ENCODE measurements at places on chromosomes 3 and 15.

DNA sequence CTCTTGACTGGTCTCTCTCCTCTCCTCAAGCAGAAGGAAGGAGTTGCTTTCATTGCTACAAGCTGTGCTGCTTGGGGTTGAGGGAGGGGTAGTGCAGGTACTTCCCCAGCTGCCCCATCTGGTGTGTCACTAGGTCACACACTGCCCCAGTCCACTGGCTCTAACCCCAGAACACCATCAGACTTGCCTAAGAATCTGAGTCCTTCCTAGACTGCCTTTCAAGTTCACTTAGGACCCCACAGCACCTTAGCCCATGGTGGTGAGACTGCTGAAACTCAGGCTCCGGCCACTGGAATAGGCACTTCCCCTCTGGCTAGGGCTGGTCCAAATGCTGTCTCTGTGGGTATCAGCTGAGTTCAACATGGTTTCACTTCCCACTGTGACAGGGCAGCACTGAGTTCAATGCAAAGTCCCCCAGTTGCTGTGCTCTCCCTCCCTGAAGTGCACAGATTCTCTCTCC, 279.7 kb upstream of the GOLGA6L4 start:
- DNase-seq = no peak

DNA sequence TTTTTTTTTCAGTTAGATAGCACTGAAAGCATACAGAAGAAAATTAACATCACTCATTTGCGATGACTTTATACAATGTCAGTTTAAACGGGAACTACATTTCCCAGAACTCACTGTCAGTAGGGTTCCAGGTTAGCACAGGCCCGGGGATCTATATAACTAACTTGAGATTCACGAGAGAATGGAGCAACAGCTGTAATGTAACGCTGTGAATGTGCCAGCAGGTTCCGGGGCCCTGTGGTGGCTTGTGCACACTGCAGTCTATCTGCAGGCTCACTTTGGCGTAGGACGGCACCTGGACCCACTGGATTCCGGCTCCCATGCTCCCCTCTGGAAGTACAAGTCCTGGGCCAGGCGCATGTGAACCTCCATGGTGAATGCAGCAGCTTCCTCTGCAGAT, 19.4 kb downstream of the CCR1 start:
- no peak for DNase-seq

DNA sequence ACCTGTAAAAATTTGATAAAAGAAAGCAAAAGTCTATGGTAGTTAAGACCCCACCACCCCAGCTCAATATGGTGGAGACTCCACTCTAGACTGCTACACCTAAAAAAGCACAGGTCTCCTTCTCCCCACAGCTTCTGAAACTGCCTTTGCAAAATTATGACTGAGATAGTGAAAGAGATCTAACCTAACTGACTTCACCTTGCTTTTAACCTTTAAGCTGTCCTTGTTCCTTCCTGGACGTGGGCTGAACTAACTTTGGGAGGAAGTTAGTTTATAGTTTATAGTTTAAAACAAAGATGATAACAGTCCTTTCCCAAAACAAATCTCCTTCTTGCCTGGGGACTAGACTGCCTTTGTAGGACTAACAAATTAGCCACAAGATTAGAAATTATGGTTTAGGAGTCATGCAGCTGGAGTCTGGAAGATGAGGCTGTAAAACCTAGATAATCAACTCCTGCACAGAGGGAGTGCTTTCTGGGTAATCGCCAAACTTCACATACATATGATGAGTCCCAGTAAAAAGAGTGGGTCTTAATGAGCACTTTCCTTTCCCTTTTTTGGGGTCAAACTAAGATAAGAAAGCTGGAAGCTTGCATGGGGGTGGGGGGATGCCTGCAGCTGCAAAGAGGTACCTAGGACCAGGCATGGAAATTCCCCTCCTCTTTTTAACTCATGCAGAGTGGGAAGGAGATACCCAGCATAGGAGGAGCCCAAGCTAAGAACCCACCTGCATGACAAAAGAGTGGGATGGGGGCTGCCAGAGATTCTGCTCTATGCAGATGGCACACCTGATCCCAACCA, 17.5 kb downstream of the CCR8 start:
- DNase-seq = no peak

DNA sequence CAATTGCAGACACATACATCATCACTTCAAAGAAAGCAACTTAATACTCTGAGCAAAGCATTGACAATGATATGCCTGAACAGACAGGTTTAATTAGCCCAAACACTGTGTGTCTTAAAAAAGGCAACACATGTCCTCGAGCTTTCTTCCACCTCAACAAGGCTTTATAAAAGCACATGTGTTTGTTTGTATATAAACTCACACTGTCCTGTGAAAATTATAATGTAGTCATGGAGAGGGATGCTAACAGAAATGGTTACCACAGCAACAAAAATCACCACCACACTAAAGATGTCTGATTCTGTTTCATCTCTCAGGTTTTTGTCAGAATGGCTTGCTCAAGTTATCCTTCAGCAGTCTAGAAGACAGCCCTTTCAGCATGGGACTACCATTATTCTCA, 314.7 kb downstream of the MAGI1 start:
- no peak for DNase-seq

DNA sequence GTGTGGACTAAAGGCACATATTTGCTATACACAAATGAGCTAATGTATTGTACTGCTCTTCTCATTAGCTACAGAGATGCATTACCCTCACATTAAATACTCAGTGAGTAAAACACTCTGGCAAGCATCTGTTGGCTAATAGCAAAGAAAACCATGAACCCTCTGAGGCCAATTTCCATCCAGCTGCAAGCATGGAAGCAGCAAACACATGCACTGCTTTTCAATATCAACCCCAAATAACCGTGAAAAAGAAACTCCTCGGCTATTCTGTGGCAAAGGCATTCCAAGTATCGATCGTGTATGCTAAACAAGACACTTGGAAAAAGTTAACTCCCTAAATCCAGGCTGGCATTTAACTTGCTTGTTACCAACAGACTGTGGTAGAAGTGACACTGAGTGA, 67.0 kb downstream of the PEAK1 start:
- DNase-seq = no peak

GRCh38 chr3:139559541-139559940, 20.0 kb upstream of the RBP1 start:
- DNase-seq = no peak

DNA sequence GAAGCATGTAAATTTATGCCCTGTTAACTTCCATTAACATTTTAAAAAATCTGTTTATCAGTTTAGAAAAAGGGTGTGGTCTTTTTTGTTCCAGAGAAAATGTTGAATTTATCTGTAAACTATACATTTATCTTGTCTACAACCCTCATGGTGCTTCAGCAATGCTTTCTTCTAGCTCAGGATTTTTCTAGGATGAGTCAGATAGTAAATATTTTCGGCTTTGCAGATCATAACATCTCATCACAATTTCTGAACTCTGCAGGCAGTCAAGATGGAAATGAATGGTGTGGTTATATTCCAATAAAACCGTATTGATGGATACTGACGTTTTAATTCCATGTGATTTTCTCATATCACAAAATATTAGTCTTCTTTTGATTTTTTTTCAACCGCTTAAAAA, 70.5 kb upstream of the FOXB1 start:
- no peak for DNase-seq

DNA sequence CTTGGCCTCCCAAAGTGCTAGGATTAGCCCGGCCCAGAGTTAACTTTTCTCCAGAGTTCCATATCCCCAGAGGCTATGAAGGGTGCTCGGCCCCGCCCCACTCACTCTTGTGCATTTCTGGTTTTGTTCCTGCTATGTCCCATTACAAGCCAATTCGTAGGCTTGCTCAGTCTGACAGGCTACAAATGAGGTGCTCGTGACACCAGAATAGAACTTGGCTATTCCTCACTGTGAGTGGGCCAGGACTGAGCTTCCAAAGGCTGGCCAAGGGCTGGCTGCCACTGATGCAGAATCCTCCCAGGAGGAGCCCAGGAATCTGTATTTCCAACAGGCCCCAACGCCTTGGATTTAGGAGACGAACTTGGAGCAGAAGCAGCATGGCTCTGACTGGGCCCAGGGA, 282.7 kb upstream of the C2CD4B start:
- no peak for DNase-seq

DNA sequence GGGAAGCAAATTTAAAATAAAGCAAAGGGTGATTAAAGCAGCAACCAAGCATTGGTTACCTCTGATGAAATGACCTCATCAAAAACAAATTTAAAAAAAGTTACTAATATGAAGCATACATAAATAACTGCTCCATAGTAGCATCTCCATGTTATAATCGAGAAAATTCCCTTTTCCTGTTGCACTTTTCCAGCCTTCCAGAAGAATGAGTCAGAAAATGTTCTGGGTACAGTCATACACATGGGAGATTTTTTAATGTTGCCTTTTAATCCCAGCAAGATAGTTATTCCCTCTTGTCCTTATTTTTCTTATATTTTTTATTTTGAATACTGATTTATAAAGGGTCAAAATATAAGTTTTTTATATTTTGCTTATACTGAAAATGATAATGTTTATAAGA, 2.6 kb upstream of the TMCO5A start:
- DNase-seq = no peak

DNA sequence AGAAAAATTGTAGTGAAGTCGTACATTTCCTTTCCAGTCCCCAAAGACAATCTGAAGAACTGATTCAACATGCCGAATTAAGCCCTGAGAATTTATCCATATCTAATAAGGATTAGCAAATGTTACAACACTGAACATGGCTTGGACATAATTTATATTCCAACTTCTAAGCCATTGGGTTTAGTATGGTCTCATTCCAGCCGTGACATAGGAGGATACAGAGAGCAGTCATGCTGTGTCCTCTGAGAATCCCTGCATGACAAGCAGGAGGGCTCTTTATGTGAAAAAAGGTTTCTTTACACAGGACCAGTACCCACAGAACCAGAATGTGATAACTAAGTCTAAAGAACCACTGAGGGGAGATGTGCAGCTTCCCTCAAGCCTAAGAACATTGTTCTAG, 231.9 kb upstream of the WNT5A start:
- DNase-seq = no peak

DNA sequence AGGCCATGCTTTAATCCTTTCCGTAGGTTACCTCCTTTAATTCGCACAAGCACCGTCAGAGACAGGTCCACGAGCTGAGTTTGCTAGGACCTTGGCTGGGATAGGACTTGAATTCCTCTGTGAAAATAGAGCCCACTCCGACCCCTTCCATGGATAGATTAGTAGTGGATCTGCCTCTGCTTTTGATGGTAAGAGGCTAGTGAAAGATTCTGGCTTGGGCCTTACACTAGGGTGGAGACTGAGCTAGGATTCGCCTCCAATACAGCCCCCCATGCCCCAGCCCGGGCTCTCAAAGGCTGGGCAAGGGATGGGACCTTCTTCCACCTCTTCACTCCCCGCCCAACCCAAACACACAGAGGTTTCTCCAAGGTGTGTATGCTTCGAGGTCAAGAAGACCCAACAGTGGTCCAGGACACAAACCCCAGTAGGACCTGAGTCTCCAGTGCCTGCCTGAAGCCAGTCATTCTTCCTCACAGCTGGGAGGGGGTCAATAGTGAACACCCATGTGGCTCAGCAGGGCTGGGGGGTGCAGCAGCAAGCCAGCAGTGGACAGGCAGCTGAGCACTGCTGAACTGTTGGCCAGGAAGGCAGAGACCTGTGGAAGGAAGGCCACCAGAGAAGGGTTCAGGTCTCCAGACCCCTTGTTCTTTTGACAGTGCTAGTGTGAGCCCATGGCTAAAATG, 75.7 kb downstream of the SPSB4 start:
- DNase-seq = no peak

DNA sequence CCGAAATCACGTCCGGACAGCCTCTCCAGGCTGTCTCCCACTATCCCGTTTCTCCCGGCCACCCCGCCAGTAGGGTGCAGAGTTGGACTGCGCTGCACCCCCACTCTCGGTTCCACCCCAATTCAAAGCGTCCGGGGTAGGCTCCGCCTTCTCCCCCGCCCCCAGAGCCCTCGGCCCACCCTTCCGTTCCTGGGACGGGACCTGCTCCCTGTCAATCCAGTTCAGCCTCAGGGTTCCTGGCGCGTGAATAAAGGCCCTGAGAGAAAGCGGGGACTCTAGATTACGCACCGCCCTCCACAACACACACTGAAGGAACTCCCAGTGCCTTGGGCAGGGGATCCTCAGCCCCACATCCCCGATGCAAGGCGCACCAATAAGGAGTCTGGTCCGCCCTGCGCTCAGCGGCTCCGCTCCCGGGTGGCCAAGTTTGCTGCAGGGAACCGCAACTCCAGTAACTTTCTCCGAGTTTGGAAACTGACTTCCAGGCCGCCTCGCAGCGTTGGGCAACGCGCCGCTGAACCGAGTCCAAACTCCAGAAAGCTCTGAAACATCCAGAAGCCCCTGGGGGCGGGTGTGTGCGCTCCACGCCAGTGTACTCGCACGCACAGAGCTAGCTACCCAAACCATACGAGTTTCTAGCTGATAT, 1.9 kb downstream of the ADAMTS9 start:
- DNase-seq = no peak

GRCh38 chr3:25604107-25604805, 60.5 kb downstream of the TOP2B start:
- DNase-seq = no peak

- no peak for DNase-seq
Observed at GRCh38 chr3:120645083-120645845, 36.8 kb downstream of the HGD start.

DNA sequence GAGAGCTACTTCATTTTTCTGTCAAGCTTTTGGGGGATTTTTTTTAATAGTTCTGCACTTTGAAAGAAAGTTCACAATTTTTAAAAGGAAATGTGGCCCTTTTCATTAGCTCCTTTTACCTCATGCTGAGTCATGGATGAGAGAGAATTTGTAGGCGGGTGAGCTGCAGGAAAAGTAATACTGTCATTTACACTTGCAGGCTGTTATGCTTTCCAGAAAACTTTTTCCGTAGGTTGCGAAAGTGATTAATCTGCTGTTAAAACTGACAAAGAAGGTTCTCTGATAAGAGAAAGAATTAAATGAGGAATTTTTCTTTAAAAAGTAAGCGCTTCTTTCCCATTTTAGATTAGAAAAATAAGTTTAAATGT, 430.2 kb downstream of the LPP start:
- DNase-seq = no peak

DNA sequence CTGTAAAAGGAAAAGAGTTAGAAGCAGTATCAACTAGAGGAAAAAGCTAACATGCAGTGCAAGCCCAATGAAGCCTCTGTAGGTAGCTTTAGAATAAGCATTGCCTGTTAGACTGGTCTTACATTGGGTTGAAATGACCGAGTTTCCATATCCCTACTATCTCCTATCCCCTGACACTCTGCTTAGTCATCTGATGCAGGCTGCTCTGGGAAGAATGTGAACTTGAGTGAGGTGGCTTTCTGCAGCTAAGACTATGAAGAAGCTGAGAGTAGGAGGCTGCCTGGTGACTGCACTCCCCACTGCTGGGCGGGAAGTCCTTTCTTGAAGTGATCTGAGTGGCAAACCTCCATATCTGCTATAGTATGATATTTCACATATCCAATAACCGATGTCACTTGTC, 64.7 kb downstream of the OXSM start:
- no peak for DNase-seq

DNA sequence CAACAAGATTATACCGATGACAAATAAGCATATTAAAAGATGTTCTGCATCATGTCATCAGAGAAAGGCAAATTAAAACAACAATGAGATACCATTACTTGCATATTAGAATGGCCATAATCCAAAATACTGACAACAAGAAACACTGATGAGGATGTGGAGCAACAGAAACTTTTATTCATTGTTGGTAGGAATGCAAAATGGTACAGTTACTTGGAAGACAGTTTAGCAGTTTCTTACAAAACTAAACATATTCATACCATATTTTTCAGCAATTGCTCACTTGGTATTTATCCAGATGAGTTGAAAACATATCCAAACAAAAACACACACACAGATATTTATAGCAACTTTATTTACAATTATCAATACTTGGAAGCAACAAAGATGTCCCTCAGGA, 160.9 kb upstream of the MME start:
- DNase-seq = no peak
